ENCODE measurements at places on chromosomes 3 and 15.

GRCh38 chr3:127870156-127870555 lies 44.9 kb upstream of the KBTBD12 start:
- DNase-seq: no peak

GRCh38 chr15:69107025-69107620 lies 53.3 kb upstream of the GLCE start:
- no peak for DNase-seq

GRCh38 chr3:51353131-51353530 lies 32.0 kb upstream of the MANF start:
- DNase-seq: no peak

GRCh38 chr3:153051427-153052095 lies 110.5 kb upstream of the RAP2B start:
- no peak for DNase-seq

- DNase-seq: peak; percentile 62
Observed at GRCh38 chr15:52261498-52262242, 33.9 kb downstream of the MYO5C start.

DNA sequence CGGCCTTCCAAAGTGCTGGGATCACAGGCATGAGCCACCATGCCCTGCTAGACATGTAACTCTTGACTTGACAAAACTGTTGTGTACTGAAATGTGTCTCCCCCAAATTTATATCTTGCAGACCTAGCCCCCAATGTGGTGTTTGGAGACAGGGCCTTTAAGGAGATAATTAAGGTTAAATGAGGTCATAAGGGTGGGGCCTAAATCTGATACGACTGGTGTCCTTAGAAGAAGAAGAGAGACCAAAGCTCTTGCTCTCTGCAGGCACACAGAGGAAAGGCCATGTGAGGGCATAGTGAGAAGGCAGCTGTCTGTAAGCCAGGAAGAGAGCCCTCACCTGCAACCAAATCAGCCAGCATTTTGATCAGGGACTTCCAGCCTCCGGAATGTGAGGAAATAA lies 361.3 kb downstream of the SV2B start:
- DNase-seq: no peak

DNA sequence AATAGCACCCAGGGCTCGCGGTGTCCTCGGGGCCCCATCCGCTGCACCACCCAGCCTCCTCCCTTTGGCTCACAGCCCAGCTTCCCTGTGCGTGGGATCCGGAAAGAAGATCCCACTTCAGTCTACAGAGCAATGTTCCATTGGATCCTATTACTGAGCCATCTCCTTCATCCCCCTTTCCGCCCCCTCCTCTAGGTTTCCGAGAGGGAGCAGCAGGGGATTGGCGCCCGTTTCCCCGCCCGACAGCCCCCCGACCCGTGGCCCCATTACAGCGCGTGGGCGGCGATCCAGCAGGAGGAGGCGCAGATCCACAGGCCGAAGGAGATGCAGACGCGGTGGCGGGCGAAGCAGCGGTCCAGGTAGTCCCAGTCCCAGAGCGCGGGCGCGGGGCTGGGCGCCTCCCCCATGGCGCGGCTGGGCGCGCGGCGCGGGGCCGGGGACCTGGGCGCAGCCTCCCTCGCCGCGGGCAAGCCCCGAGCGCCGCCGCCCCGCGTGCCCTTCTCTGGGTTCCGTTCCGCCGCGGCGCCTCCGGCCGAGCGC lies 340 bp downstream of the TMEM44 start:
- DNase-seq: no peak

- peak; percentile 31 for DNase-seq
Observed at GRCh38 chr3:71784914-71785531, at the start of gene PROK2. Gene PROK2, minus strand, starts transcription at chr3:71785148. Its CDS starts 96 bp downstream, at chr3:71785052.

- no peak for DNase-seq
Observed at GRCh38 chr3:58837856-58838255, 171.3 kb upstream of the FAM3D start.

- no peak for DNase-seq
Observed at GRCh38 chr3:44392489-44392888, 53.9 kb downstream of the TCAIM start.

DNA sequence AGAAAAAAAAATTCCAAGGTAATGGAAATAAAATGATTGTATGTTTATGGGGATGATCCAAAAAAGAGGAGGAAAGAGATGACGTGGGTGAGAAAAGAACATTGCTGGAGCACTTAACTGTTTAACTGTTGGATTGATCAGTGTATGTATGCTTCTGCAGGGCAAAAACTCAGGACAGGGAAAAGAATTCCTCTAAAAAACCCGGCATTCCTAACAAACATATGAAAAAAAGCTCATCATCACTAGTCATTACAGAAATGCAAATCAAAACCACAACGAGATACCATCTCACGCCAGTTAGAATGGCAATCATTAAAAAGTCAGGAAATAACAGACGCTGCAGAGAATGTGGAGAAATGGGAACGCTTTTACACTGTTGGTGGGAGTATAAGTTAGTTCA lies 1.6 kb upstream of the PHLDB2 start:
- DNase-seq: no peak

- no peak for DNase-seq
Observed at GRCh38 chr15:50390554-50391264, 33.5 kb upstream of the USP8 start.

GRCh38 chr3:161212171-161212771 lies 8.8 kb upstream of the NMD3 start:
- no peak for DNase-seq

- peak; percentile 2 for DNase-seq
Observed at GRCh38 chr15:25248583-25249235, 190.1 kb downstream of the UBE3A start.

DNA sequence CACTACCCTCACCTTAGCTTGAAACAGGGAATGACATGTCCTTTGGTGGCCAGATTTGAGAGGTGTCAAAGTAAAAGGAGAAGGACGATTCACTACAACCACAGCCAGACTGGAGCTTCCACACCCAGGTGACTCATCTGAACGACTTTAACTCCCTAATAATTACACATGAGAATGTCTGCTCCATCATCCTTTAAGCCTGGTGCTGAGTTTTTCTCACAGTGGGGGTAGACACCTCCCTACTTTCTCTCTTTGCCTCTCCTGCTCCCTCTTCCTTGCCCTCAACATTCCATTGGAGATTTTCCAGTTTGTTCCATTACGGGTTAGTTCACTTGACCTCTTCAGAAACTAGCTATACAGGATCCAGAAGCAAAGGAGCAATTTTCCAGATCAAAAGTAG lies 154.3 kb upstream of the BHLHE40 start:
- DNase-seq: no peak

DNA sequence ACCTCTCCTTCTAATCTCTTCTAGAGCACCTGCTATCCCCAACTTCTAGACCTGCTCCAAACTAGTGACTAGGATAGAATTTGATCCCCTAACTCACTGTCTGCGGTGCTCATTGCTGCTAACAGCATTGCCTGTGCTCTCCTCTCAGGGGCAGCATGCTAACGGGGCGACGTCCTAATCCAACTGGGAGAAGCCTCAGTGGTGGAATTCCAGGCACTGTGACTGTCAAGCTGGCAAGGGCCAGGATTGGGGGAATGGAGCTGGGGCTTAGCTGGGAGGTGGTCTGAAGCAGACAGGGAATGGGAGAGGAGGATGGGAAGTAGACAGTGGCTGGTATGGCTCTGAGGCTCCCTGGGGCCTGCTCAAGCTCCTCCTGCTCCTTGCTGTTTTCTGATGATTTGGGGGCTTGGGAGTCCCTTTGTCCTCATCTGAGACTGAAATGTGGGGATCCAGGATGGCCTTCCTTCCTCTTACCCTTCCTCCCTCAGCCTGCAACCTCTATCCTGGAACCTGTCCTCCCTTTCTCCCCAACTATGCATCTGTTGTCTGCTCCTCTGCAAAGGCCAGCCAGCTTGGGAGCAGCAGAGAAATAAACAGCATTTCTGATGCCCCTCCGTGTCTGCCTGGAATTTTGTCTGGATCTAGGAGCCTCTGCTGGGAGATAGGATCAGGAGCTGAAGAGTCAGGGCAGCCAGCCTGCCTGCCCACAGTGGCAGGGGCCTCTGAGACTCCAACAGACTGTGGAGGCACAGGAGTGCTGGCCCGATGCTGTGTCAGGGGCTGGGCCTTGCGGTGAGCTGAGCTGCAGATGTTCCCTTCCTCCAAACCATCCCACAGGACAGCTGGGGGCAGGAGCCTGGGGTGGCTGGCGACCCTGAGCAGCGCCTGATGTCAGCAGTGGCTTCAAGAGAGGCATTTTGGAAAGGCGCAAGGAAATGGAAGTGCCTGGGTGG lies 3.0 kb downstream of the ISLR start:
- DNase-seq: peak; percentile 78

GRCh38 chr3:171807806-171808205 lies 2.5 kb downstream of the PLD1 start:
- no peak for DNase-seq

DNA sequence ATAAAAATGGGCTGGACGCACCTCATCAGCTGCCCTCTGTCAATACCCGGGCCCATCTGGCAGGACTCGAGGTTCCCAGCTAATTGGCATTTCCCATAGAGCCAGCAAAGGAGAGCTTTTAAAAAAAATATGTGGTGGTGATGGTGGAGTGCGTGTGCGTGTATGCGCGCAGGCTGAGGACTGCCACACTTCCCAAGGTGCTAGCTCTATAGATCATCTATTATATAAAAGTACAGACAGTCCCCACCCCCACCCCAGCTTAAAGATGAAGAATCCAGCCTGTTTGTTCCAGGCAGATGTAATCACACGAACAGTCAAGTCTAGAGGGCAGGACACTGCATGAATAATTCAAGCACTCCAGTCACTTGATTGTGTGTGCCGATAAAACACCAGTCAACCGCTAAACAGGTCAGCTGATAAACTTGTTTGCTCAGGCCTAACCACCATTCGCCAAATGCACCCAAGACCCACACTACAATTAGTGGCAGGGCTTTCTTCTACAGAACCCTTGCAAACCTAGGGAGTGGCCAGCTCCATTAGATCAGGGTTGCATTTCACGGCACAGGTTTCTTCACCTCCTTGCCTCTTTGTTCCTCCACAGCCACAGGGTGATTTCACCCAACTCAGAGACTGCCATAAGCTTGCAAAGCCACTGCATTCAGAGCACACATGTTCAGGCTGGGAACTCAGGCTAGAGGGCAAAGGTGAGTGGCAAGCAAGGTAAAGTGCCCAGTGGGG lies 5.8 kb downstream of the TLE3 start:
- DNase-seq: peak; percentile 57

- DNase-seq: no peak
Observed at GRCh38 chr15:39554746-39555387, 26.0 kb upstream of the THBS1 start.

- DNase-seq: no peak
Observed at GRCh38 chr15:33581032-33581431, 270.3 kb downstream of the RYR3 start.

DNA sequence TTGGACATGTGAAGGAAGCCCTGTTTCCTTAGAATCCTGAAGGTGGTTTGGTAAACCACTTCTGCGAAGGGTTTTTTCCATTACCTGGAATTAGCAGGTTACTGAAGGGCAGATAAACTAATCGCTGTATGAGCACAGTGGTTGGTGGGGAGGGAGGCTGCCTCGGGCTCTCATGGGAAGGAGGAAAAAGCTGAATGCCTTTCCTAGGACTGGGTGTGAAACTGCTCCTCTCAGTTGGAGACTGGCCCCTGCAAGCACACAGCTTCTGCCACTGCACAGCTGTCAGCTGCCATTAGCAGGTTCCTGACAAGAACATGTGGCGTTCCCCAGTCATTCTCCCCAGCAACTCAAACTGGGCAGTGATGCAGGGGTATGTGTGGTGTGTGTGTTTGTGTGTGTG lies 376.3 kb downstream of the GAP43 start:
- no peak for DNase-seq

DNA sequence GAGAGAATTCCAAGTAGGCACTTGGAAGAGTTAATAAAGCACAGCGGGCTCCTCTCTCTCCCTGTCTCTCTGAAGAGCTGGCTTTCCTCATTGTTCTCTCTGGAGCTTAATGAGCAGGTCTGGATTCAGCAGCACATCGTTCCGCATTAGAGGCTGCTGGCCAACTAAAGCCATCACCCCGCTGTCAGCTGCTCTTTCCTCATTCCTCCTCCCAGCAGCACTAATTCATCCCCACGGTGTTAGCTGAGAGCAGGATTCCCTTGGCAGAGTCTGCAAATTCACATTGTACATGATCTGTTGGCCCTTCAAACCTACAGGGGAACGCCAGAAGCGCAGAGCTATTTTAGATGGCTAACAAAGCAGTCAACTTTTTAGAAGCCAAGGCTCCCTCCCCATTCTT lies 44.2 kb downstream of the SGO1 start:
- peak; percentile 9 for DNase-seq

- no peak for DNase-seq
Observed at GRCh38 chr3:4736284-4736861, 242.9 kb upstream of the BHLHE40 start.

- DNase-seq: no peak
Observed at GRCh38 chr15:39558421-39558820, 22.5 kb upstream of the THBS1 start.

- DNase-seq: no peak
Observed at GRCh38 chr3:159583662-159584061, 405.0 kb upstream of the IL12A start.
